Activated naive CD8-positive, alpha-beta T cell treated with anti-CD3 and anti-CD28 coated beads, Interleukin-2, amount 10 ng/mL, durations not matched to agents 7 days and 5 days (primary cell): ENCODE measurements at places on chromosomes 11 and 22. TPM values are rescaled to one million over a fixed set of nuclear protein-coding genes. Genes with fewer than 3 reads are reported as not detected.

GRCh38 chr22:48745842-48746788 is 1081.6 kb downstream of the BRD1 start:
- H3K4me1 ChIP-seq = no peaks in the 10 kb centered on the region
- no peak overlapping the region for H3K4me3 ChIP-seq
- no peaks in the 10 kb centered on the region for H3K36me3 ChIP-seq
- H3K27me3 ChIP-seq = no peaks in the 10 kb centered on the region
- DNase-seq = no peak

GRCh38 chr22:27207907-27208306 is 550.5 kb downstream of the MIAT start:
- DNase-seq = no peak
- H3K27me3 ChIP-seq = peaks cover 2% of the 10 kb centered on the region
- no peak overlapping the region for H3K27ac ChIP-seq
- H3K4me1 ChIP-seq = no peaks in the 10 kb centered on the region
- H3K4me3 ChIP-seq = no peak overlapping the region

Gene LMF2
- total RNA-seq = 128 TPM

Gene UFD1
- 68.7 TPM for total RNA-seq

- H3K4me1 ChIP-seq = peaks cover 25% of the 10 kb centered on the region
- H3K27ac ChIP-seq = no peak within 1 kb of the TSS
Measured at GRCh38 chr11:14971865-14972580, at the start of gene CALCA. Gene CALCA (minus strand): TSS chr11:14972351. CDS start chr11:14971192, 1,159 bp downstream.

Gene OR10D3
- not detected for total RNA-seq

Gene SELENOM
- total RNA-seq = 24.6 TPM
